ENCODE measurements at places on chromosomes 11 and 22.

- DNase-seq, result no peak
These were observed 659.4 kb downstream of the METTL15 start for GRCh38 chr11:28767574-28767973.

- DNase-seq, result no peak
These were observed 113.6 kb downstream of the ME3 start for GRCh38 chr11:86558841-86559240.

DNA sequence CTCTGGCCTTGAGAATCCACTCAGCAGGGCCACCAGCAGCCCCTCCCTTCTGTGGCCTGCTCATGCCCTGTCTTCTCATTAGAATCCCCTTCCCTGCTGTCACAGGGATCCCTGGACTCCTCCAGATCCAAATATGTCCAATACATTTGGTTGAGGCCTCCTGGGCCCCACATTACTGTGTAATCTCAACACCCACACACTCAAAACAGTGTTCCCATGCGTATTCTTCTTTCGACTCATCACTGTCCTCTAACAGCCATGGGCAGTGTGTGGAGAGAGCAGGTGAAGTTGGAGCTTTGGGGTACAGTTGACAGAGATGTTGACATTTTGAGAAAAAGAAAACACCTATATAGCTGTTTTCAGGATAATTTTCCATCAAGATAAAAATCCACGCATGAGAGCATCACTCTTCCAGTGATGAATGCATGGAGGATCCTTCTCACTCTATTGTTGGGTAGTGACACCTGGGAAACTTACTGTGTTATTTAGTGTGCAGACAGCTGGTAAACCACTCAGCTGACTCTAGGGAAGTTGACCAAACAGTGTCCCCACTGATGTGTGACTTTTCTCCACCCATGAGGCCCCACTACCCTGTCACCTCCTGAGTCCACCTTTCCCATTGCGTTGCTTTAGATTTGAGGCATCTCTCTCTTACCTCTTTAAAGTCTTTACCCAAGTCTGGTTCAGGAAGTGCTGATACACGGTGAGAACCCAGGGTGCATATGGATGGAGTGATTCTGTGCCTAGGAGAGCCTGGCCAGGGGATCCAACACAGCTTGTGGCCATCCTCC lies 28.7 kb upstream of the VPREB1 start:
- DNase-seq, result no peak

GRCh38 chr11:32448232-32448631 lies 12.9 kb upstream of the WT1 start:
- no peak for DNase-seq

GRCh38 chr22:39800790-39801520 lies 92.6 kb downstream of the ENTHD1 start:
- DNase-seq, result no peak

GRCh38 chr11:93652161-93652597 lies 9.3 kb upstream of the CEP295 start:
- peak; percentile 88 for DNase-seq

DNA sequence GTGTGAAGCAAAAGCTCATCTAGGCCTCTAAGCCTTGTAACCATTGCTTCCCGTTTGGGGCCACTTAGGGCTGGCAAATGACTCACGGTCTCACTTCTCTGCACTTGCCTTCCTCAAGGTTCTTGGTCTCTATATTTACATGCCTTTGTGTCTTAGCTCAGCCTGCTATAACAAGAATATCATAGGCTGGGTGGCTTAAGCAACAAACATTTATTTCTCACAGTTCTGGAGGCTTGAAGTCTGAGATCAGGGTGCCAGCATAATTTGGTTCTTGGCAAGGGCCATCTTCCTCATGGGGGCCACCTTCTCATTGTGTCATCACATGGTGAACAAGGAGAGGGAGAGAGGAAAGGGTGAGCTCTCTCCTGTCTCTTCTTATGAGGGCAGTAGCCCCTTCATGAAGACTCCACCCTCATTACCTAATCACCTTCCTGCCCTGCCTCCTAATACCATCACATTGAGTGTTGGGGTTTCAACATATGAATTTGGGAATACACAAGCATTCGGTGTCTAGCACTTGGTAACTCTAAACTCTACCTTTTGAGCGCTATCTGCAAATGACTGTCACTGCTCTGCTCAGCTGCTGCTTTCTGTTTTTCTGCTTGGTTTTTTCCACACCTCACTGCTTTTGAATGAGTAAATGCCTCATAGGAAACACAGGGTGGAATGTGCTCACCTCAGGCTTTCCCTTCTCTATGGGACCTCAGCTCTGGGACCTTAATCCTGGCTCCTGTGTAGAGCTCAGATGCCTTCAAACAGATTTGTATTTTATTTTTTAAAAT lies 16.2 kb upstream of the ME3 start:
- DNase-seq, result peak; percentile 10

GRCh38 chr22:20823264-20823663 lies 35.3 kb downstream of the PI4KA start:
- DNase-seq, result no peak
